ENCODE measurements at places on chromosomes 5 and 9.

- DNase-seq = no peak
These were observed 7.8 kb downstream of the LCP2 start for GRCh38 chr5:170289764-170290163.

DNA sequence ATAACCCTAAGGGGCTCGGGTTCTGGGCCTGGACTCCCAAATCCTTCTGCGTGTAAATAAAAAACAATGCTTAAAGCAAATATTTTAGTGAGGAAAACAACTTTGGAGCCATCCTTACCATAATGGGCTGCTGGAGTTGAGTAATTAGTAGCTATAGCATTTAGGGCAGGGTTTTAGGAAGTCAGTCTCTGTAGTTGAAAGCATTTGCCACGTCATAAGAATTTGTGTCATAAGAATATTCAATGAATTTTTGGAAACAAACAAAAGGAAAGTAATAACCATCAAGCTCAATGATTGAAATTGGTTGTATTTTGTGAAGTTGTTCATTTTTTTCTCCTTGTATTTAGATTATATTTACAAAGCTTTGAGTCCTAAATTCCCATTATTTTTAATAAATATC is 114.8 kb upstream of the ELL2 start:
- DNase-seq = no peak

DNA sequence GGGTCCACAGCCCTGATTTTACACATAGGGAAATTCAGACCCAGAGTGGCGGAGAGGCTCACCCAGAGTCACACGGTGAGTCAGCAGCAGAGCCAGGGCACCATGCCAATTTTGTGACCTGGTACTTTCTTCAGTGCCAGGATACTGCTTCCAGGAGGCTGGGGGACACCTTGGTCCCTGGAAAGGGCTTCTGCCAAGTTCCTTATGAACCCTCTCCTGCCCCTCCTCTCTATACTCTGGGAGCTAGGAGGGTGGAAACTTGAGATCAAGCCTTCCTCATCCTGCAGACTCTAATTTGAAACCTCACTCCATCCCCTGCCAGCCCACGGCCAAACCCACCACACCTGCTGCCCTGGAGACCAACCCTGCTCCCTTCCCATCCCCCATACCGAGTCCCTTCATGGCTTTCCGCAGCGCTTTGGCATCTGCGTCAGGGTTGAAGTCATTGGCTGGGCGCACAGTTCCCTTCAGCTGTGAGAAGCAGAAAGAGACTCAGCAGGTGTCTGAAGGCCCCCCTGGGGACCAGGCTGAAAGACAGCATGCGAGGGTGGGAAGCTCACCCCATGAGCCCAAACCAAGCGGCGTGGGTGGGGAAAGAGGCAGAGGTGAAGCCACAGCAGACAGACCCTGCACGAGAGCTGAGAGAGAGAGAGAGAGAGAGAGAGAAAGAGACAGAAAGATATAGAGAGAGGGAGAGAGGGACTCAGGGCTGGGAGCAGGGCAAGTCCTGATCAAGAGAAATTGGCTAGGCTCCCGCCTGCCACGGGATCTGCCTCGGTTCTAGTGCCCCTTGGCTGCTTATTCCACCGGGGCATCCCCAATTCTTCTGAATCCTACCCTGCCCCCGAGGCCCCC is 33.5 kb downstream of the ANXA6 start:
- DNase-seq = no peak

DNA sequence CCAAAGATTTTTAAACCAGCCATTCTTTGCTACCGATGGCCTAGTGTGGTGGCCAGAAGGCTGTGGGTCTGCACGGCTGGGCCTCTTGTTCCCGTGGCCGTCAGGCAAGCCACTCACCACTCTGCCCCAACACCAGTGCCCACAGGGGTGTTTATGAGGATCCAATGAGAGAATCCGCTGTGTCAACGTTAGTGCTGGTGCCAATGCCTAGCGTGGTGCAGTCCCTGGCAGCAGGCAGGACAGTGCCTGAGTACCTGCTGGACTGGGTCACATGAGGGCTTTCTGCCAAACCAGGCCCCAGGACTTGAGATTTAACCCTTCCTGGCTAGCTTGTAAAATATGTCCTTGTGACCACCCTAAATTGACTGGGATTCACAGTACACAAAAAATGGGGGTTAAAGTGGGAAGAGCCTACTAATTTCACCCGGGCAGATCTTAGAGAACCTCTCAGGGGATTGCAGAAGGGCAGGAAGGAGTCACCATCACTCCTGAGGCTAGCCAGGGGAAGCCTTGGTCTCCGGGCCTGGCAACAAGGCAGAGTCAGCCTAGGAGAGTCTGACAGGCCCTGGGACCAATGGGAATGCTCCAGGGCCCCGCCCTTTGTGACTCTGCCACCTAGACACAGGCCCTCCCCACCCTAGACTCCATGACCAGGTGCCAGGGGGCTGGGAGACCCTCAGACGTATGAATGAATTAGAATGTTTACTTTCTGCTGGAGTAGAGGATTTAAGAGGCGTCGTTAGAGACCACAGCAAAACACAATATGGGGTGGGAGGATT is 63.2 kb upstream of the FSTL4 start:
- no peak for DNase-seq

DNA sequence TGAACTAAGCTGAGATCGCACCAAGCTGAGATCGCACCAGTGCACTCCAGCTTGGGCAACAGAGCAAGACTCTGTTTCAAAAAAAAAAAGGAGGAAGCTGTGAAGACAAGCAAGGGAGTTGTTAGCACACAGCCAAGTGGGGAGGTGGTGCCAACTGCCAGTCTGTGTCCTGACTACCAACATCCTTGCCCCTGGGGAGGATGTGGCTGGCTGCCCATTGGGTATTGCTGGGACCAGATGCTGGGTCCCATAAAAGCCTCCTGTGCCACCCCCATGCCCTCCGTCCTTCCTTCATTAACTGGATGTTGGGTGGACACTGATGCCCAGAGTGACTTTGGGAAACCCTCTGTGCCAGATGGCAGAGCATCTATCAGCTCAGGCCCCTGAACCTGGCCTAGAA is 157.1 kb upstream of the COL5A1 start:
- no peak for DNase-seq

DNA sequence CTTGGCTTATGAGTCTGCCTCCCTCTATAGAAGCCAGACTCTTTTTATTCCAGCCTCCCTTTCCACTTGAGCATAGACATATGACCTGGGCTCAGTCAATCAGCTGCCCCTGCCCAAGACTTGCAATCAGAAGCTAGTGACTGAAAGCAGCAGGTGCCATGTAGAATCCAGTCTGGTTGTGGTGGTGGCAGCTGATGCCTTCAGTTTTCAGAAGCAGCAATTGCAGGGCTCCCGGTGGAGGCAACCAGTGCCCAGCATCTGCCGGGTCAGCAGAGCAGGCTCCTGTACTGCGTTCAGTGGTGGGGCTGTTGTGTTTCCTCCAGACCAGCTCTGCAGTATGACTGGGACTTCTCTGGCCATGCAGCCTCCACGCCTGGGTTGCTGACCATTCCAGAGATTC is 53.9 kb upstream of the PALM2AKAP2 start:
- DNase-seq = no peak

DNA sequence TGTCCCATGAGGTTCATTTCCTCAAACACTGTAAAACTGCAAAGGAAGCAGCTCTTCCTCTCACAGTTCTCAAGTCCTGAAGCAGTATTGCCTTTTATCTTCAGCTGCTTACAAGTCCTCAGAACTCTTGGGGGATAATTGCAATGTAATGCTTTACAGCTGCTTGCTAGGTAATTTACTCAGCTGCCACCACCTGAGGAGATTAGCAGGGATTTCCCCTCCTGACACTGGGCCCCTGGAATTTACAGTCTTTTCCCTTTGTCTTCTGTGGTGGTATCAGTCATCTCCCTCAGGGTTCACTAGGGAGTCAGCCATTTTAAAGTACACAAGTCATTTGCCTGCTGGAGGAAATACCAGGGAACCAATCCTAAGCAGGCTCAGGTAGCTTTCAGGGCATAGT is 754.3 kb upstream of the GRAMD2B start:
- no peak for DNase-seq

GRCh38 chr9:19020886-19021455 is 12.0 kb downstream of the SAXO1 start:
- no peak for DNase-seq
